Activated T-cell treated with anti-CD3 and anti-CD28 coated beads for 4 hours (primary cell): ENCODE measurements at places on chromosomes 7 and 10.

DNA sequence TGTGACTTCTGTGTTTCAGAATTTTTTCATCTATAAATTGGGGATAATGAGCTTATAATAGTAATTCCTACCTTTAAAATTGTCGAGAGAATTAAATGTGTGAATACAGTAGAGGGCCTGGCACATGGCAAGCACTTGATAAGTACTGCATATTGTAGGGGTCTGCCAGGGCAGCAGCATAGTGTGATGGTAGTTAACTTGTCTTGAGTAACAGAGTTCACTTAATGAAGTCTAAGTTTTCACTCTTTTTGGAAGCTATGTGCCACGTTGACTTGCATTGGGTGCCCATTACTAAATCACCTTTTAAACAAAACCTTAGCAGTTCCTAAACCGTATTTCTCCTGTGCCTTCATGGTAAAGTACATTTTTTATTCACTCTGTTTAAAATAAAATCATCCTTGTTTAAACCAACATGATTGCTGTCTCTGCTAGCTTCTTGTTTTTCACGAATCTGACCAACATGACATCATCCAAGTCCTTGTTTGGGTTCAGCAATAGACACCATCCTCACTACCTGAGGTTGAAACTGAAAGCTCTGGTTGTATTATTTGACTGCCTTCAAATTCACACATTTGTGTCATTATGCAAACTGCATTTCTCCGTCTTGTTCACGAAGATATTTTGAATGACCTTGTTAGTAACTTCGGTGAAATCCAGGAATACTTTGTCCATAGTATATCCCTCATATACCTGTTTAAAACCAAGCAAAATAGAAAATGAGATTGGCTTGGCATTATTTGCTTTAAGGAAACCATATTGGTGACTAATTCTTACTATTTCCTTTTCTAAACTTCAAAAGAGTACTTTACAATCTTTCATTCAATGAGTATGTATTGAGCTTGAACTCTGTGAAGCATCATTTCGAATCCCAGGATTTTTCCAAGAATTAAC is 340.2 kb downstream of the SUGCT start:
- DNase-seq = no peak

DNA sequence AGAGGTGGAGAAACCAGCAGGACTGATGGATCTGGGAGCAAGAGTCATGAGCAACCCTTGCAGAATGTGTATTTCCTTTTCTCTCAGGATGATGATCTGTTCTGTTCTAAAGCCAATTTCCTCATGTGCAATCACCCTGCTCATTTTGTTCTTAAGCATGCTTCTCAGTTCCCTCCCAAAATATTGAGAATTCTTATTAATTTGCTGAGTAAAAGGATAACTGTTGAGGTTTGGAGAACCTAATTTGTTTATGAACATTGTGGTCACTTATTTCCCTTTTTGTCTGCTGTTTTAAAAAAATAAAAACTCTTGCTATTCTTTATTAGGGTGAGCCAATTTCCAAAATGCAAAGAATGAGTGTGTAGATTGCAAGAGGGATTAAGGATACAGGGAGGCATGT is 106.8 kb downstream of the APBB1IP start:
- no peak for DNase-seq

- no peak for DNase-seq
These were observed 602.9 kb downstream of the IPMK start for GRCh38 chr10:57664815-57665214.

DNA sequence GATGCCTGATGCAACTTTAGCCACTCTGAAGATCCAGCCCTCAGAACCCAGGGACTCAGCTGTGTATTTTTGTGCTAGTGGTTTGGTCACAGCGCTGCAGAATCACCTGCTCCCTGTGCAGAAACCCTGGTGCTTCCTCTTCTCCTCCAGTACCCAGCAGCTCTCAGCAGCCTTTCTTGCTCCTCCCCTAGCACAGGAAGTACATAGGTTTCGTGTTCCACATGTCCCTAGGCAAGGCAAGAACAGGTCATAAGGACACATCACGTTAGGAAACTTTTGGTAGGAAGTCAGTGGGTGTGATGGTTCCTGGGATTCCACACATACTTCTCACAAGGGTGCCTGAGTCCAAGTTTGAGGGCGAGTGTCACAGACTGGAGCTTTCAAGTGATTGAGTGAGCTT is 167.9 kb upstream of the PRSS1 start:
- no peak for DNase-seq

DNA sequence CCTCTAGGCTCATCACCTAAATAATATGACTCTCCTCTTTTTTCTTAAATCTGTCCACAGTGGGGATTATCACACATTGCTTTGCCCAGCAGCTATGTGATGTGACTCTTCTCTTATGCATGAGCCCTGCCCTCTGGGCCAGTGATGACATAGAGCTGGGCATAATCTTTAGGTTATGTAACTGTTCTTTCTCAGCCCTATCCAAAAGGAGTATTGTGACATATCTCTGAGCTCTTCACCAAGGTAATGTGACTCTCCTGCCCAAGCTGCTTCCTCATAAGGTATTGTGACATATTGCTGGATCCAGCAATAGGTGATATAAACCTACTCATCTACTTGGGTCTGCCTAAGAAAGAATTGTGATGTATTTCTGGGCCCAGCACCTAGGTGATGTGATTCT is 37.7 kb upstream of the ZNF107 start:
- no peak for DNase-seq

GRCh38 chr10:124228471-124228870 is 135.1 kb upstream of the CHST15 start:
- DNase-seq = no peak
